Right lobe of liver (tissue), 6 donors: ENCODE measurements at places on chromosomes 11 and 22.

DNA sequence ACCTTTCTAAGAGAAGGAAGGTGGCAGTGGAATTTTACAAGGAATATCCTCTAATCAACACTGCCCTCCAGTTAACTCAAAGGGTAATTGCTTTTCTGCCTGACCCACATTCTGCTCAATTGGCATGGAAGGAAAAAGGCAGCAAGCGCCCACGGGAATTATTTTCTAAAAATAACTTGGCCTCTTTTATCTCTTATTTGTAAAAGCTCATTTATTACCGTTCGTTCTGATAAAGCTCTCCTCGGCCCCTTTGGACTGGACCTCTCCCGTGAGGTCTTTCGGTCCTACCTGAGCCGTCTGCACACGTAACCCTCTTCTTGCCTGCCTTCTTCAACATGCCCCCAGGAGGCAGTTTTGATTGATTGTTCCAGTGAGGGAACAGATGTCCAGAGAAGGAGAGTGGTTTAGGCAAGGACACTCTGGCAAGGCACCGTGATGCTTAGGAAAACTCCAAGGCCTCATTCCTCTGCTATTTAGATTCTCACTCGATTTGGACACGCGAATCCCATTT is 53.2 kb upstream of the CRTAM start:
- no peak for DNase-seq
- H3K36me3 ChIP-seq: peaks cover 1% of the 10 kb centered on the region
- H3K4me3 ChIP-seq: no peak overlapping the region
- no peaks in the 10 kb centered on the region for H3K4me1 ChIP-seq
- H3K27me3 ChIP-seq: peaks cover 6% of the 10 kb centered on the region

- H3K4me1 ChIP-seq: no peaks in the 10 kb centered on the region
- no peaks in the 10 kb centered on the region for H3K27me3 ChIP-seq
- no peaks in the 10 kb centered on the region for H3K36me3 ChIP-seq
- peak within 1 kb of the TSS; percentile 80 for H3K27ac ChIP-seq
Observed at GRCh38 chr22:37282385-37282677, at the start of gene CYTH4. Gene CYTH4, plus strand, starts transcription at chr22:37282508. Its CDS starts 62 bp downstream, at chr22:37282570.

- no peak for DNase-seq
- no peak overlapping the region for H3K27ac ChIP-seq
- H3K36me3 ChIP-seq: no peaks in the 10 kb centered on the region
- no peaks in the 10 kb centered on the region for H3K4me1 ChIP-seq
- H3K4me3 ChIP-seq: no peak overlapping the region
Observed at GRCh38 chr11:14082338-14082737, 119.8 kb downstream of the SPON1 start.

DNA sequence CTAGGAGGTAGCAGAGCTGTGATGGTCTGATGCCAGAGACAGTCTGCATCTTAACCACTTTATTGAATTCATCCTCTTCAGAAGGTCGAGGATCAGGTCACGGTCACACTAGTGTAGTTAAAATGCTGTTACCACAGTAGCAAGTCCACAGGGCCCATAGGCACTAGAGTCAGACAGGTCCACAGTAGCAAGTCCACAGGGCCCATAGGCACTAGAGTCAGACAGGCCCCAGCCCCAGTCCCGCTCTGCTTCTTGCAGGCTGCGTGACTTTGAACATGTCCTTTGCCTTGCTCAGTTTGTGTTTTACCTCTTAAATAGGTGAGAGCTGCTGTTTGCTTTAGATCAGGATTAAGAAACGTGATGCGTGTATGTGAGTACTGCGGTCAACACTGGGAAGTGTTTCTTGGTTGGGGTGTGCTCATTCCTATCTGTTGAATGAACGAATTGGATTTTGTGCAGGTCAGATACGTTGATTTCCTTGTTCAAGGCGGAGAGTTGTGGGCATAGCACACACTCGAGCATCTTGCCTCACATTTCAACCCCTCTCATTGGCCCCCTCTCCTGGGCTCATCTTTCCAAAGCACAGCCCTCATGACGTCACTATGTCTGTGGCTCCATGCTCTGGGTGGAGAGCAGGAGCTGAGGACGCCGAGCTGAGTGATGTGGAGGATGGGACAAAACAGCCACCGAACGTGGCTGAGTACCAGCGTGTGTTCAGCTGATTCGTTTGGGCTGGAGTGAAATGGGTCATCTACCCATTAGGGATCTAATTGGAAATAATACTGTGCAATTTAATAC is 191.7 kb downstream of the TBC1D22A start:
- DNase-seq: no peak
- no peaks in the 10 kb centered on the region for H3K27me3 ChIP-seq
- H3K36me3 ChIP-seq: no peaks in the 10 kb centered on the region
- no peak overlapping the region for H3K4me3 ChIP-seq
- no peaks in the 10 kb centered on the region for H3K4me1 ChIP-seq
- no peak overlapping the region for H3K27ac ChIP-seq
